CD8-positive, alpha-beta T cell (primary cell): ENCODE measurements at places on chromosomes 5 and 9.
A peak's percentile ranks its signal among the peaks of the same experiment; 100 is the strongest.

GRCh38 chr5:45750574-45750973 is 54.4 kb upstream of the HCN1 start:
- no peak for DNase-seq

DNA sequence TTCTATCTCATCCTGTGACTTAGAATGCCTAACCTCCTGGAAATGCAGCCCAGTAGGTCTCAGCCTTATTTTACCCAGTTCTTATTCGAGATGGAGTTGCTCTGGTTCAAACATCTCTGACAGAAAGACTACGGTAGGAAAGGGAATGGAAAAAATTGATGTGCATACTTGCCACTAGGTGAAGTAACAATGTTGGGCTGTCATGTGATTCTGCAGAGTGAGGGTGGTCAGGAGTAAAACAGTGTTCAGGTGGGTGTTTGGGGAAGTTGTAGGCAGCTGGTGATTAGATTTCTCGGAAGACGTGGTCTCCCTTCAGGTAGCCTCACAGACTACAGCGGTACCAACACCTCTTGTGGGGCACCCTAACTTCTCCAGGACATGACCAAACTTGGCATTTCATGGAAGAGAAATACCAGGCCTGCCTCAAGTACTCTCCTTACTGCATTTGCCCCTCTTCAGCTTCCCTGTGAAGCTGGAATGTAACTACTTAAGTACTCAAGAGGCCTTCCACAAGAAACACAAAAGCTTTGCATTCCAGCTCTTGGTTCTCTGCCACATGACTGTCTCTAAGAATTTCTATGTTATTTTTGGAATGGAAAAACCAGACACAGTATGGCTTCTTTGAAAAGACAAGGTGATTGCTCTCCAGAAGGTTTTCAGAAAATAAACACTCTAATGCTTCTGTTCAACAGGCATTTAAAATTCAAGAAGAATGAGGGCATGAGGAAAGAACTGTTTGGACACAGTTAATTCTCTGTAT is 17.4 kb upstream of the ENTREP1 start:
- no peak for DNase-seq

DNA sequence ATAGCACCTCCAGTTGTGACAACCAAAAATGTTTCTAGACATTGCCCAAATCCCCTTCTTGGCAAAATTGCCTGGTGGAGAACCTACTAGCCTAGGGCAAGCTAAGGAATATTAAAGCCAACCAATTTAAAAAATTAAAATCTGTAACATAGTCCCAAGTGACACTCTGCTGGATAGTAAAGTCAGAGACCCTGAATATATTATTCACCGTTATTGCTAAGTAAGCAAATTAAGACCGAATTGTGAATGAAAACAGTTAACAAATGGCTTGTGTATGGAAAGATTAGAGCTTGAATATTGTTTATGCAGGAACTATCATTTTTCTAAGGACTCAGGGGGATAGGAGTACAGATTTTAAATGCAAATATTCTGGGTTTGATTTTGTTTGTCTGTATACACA is 208.1 kb downstream of the DMAC1 start:
- DNase-seq = no peak

DNA sequence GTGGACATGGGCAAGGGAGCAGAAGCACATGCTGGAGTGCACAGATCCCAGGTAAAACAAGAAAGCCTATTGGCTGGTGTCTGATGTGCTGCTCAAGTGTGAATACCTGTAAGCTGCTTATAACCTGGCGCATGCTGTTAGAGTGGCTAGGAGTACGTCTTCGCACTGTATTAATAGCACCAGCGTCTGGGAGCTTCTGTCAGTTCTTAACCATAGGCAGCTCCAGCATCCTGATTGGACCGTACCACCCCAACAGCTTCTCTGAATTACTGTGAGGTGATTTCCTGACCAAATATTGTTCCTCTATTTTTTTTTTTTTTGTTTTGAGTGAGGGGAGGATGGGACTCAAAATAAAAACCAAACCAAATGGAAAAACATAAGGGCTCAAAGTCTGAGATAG is 987.6 kb downstream of the PTPRD start:
- no peak for DNase-seq

DNA sequence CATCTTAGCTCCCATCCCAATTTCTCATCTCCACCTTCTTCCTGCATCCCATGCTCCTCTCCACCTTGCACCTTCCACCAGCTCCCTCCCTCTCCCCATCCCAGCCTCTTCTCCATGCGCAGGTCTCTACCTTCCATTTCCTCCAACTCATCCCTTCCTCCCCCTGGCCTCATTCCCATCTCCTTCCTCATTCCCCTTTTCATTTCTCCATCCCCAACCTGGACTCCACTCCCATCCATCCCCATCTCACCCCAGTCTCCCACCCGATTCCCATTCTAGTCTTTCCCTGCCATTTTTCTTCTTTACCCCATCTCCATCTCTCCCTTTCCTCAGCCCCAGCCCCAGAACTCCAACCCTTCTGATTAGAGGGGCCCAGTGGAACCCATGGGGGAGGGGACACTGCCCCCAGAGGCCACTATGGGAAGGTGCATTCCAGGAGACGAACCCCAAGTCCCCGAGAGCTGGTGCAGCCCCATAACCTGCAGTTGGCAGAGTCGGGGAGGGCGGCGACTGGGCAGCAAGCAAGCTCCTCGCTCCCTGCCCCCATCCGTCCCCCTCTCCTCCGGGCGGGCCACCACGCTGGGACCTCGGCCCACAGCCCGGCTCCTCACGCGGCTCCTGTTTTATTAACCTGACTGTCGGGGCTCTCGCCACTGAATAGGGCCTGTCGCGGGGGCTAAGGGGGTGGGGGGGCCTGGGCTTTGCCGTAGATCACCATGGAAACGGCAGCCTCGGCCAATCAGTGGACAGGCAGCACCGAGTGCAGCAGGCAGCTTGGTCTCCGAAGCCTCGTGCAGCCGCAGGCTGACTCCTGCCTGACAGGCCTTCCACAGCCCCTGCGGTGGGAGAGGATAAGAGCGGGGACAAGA is 66.7 kb downstream of the PCDH1 start:
- peak; percentile 61 for DNase-seq

DNA sequence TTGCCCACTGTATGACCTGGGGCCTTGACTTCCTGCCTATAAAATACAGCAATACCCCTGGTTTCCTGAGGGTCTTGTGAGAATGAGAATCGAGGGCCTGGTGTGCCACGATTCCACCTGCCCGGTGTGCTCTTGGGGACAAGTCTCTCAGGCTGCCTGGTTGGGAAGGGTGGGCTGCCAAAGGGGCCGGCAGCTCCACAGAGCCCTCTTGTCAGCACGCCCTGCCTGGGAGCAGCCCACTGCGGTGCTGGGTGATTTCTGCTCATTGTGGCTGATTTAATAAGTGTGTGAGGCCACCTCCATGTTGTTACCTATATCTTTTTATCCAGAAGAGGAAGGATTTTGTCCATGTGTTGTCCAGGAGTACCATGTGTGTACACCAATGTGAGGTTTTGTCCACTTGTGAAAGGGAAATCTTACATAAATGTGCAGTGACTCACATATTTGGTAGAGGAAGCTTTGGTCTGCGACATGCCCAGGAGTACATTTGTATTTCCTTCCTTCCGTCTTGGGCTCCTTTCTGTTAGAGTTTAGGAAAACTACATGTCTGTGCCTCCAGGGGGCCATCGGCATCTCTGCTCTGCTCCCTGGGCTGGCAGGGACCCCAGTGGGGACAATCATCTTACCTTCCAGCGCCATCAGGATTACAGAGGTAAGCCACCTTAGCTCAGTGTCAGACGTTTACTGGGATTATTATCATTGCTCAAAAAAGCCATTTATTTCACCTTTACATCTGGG is 108.6 kb downstream of the PHF2 start:
- no peak for DNase-seq

- no peak for DNase-seq
These were observed 6.1 kb upstream of the GCNT1 start for GRCh38 chr9:76452839-76453238.

GRCh38 chr5:156667616-156668015 is 182.5 kb upstream of the PPP1R2B start:
- DNase-seq = no peak

GRCh38 chr9:90142580-90142979 is 500.0 kb downstream of the DIRAS2 start:
- peak; percentile 8 for DNase-seq

DNA sequence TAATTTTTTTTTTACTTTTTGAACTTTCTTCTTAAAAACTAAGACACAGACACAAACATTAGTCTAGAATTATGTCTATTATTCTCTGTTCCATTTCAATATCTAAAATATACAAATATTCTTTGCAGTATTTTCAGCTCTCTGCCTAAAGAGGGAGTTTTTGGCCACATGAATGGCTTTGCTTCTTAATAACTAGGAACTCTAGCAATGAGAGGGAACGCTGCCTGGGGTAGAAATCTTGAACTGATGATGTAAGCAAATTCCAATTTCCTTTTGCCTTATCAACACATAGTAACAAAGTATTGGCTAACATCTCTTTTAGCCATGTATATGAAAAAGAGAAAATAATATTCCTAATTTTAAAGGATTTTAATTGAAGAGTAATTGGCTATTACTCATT is 51.9 kb downstream of the SLC25A46 start:
- DNase-seq = no peak

- DNase-seq = no peak
These were observed 152.6 kb downstream of the MED27 start for GRCh38 chr9:131927091-131927490.

GRCh38 chr9:84137968-84138367 is 157.4 kb downstream of the RMI1 start:
- no peak for DNase-seq

- DNase-seq = no peak
These were observed 7.5 kb downstream of the PFDN1 start for GRCh38 chr5:140295414-140295813.

- no peak for DNase-seq
These were observed 7.5 kb downstream of the CENPP start for GRCh38 chr9:92333282-92333634.

DNA sequence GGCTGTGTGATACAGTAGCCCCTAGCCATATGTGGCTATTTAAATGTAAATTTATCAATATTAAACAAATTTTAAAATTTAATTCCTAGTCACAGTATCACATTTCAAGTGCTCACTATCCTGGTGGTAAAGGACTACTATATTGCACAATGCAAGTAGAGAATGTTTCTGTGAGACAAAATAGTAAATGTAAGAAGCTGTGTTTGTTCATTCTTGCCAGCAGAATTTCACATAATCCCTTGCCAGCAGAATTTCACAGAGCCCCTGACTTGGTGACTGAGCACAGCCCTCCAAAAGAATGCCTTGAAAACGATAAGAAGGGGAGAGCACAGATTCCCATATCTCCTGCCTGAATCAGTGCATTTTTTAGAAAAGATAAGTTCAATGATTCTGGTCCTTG is 75.9 kb upstream of the SELENOP start:
- DNase-seq = no peak

DNA sequence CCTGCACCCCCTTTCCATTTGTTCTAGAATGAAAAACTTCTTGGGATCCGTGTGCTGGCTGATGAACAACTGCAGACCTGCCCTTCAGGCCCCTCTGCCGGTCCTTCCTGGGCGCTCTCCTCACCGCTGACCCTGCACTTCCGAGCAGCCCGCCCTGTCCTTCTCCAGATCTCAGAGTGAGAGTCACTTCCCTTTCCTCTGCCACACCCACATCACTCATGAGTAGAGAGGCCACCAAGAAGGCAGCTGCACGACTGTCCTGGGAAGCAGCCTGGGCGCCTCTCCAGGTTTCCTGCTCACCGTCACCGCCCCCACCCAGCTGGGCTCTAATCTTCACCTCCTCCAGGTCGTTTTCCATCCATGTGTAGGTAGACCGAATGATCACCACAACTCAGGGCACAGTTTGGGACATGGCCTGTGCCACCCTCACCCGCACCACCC is 35.0 kb upstream of the NSMF start:
- no peak for DNase-seq

DNA sequence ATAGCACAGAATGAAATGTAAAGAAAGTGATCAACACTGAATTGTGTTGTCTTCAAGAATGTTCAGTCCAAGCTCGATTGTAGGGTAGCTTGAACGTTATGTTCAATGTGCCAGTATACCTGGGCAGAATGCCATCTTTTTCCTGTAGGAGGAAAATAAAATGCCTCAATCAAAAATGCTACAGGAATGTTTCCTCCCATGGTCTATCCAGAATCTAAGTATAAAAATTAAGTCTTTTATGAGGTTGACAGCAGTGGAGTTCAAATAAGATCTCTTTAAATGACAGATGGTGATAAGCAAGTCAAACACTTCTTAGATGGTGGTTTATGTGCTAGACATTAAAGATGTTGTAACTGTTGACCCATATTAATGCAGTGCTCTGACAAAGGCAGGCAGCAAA is 488.6 kb downstream of the CSNK1G3 start:
- no peak for DNase-seq
